T-helper 17 cell (primary cell): ENCODE measurements at places on chromosomes 16 and 17.

GRCh38 chr16:80751167-80751566, 53.2 kb downstream of the CDYL2 start:
- no peak overlapping the region for H3K4me3 ChIP-seq
- peaks cover 17% of the 10 kb centered on the region for H3K4me1 ChIP-seq
- DNase-seq: no peak
- H3K27ac ChIP-seq: no peak overlapping the region
- H3K36me3 ChIP-seq: no peaks in the 10 kb centered on the region
- H3K27me3 ChIP-seq: no peaks in the 10 kb centered on the region

DNA sequence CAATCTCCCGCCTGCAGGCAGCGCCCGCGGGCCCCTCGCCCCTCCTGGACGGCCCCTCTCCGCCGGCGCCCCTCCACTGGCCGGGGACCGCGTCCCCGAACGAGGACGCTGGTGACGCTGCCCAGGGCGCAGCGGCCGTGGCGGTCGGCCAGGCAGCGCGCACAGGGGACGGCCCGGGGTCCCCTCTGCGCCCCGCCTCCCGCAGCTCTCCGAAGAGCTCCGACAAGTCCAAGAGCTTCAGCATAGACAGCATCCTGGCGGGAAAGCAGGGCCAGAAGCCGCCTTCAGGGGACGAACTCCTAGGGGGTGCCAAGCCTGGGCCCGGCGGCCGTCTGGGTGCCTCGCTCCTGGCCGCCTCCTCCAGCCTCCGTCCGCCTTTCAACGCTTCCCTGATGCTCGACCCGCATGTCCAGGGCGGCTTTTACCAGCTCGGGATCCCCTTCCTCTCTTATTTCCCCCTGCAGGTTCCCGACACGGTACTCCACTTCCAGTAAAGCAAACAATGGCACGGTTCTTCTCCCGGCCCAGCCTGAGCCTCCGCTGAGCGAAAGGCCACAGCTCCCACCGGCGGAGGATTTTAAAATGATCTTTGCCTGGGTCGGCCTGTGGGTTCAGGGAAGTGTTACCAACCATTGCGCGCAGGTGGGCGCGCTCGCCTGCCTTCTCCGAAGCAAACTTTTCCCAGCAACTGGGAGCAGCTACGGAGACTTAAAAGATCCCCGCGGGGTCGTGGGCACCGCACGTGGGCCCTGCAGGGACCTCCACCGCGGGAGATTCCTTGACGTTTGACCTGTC, 1.1 kb downstream of the FOXL1 start:
- peaks cover 84% of the 10 kb centered on the region for H3K27me3 ChIP-seq
- no peak for DNase-seq
- peaks cover 7% of the 10 kb centered on the region for H3K4me1 ChIP-seq
- H3K27ac ChIP-seq: no peak overlapping the region
- peak overlapping the region; percentile 36 for H3K4me3 ChIP-seq
- H3K36me3 ChIP-seq: peaks cover 4% of the 10 kb centered on the region

DNA sequence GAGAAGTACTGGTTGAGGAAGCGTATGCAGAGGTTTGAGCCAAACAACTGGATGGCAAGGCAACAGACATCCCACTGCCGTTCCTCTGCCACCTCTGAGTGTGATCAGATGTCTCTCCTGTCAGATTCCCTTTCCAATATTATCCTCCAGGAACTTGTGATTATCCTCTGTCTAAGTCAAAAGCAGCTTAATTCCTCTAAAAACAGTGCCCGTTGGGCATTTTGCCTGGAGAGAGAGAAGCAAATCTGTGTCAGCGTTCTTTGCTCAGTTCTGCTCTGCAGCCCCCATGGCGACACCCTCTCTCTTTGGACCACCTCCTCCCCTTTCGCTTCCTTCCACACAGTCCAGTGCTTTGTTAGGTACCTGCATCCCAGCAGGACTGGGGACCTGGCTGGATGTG, 56.1 kb upstream of the TBX2 start:
- H3K27ac ChIP-seq: no peak overlapping the region
- DNase-seq: no peak
- no peaks in the 10 kb centered on the region for H3K4me1 ChIP-seq
- H3K4me3 ChIP-seq: no peak overlapping the region
- H3K27me3 ChIP-seq: no peaks in the 10 kb centered on the region
- no peaks in the 10 kb centered on the region for H3K36me3 ChIP-seq

- no peaks in the 10 kb centered on the region for H3K36me3 ChIP-seq
- peaks cover 14% of the 10 kb centered on the region for H3K27me3 ChIP-seq
- no peak overlapping the region for H3K4me3 ChIP-seq
- no peaks in the 10 kb centered on the region for H3K4me1 ChIP-seq
- no peak overlapping the region for H3K27ac ChIP-seq
Observed at GRCh38 chr16:49635591-49636581, 220.0 kb downstream of the ZNF423 start.

DNA sequence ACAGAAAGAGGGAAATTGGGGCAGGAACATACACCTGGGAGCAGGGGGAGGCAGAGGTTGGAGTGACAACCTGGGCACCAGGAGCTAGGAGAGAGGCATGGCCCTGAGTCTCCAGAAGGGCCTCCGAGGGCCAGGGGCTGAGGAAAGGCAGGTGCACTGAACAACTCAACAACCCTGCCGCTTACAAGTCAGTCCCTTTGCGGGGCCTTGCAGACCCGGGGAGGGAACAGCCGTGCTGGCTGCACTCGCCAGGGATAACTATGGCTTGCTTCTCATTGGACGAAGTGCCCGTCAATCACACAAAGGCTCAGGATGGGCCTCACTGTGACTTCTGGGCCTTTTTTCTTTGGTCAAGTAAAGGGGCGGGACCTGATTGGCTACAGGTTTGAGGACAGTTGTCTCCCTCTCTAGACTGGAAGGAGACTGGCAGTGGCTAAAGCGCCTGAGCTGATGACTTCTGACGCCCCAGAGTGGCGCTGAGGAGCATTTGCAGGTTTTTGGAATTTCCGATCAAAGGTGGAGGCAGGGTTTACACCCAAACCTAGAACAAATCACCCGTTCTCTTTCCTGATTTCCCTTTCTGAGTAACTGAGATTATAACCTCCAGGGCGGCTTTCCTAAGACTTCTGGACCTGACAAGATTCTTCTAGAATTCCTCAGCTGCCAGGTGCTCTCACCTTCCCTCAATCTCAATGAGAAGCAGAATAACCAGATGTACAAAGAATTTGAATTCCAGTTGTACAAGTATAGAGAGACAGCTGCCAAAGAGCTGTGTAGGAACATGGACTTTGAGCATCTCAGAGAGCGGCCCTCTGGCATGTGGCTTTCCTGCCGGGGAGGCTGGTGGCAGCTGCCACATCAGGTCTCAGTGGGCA, 27.6 kb upstream of the ST6GALNAC2 start:
- peaks cover 22% of the 10 kb centered on the region for H3K27me3 ChIP-seq
- H3K36me3 ChIP-seq: peaks cover 3% of the 10 kb centered on the region
- no peak for DNase-seq
- H3K4me3 ChIP-seq: no peak overlapping the region
- no peak overlapping the region for H3K27ac ChIP-seq

- no peak for DNase-seq
- peaks cover 2% of the 10 kb centered on the region for H3K4me1 ChIP-seq
- no peaks in the 10 kb centered on the region for H3K36me3 ChIP-seq
- peaks cover 15% of the 10 kb centered on the region for H3K27me3 ChIP-seq
- H3K27ac ChIP-seq: no peak overlapping the region
- H3K4me3 ChIP-seq: no peak overlapping the region
Observed at GRCh38 chr16:15782573-15783365, 74.1 kb downstream of the MYH11 start.

DNA sequence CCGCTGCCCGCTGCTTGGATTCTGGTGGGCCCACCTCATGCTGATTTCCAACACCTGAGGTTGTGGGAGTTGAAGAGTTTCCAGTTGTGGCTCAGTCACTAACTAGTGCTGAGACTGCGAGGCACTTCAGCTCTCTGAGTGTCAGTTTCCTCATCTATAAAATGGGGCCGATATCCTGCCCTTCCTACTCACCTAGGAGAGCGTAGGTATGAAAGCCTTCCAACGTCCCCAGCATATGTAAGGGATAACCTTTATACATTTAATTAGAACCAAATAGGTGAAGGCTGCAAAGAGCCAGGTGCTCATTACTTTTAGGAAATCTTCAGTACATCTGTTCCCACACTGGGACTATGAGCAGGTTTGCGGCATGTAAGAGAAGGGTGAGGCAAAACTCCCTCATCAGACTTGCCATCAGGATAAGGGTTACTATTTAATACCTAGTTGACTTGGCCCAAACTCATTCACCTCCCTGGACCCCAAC, 782 bp upstream of the KIF18B start:
- peaks cover 13% of the 10 kb centered on the region for H3K4me1 ChIP-seq
- peak overlapping the region; percentile 93 for H3K4me3 ChIP-seq
- H3K27ac ChIP-seq: peak overlapping the region; percentile 77
- no peaks in the 10 kb centered on the region for H3K36me3 ChIP-seq

GRCh38 chr17:681738-682529, 32.7 kb downstream of the VPS53 start:
- H3K36me3 ChIP-seq: peaks cover 2% of the 10 kb centered on the region
- H3K4me1 ChIP-seq: peaks cover 21% of the 10 kb centered on the region
- H3K4me3 ChIP-seq: peak overlapping the region; percentile 62
- DNase-seq: no peak

GRCh38 chr16:61792194-61792909, 243.9 kb downstream of the CDH8 start:
- no peak overlapping the region for H3K27ac ChIP-seq
- H3K27me3 ChIP-seq: no peaks in the 10 kb centered on the region
- H3K4me3 ChIP-seq: no peak overlapping the region
- no peaks in the 10 kb centered on the region for H3K36me3 ChIP-seq
- DNase-seq: no peak

GRCh38 chr17:78789663-78790181, 7.6 kb upstream of the CYTH1 start:
- H3K4me3 ChIP-seq: peak overlapping the region; percentile 56
- peak overlapping the region; percentile 91 for H3K27ac ChIP-seq
- H3K4me1 ChIP-seq: peaks cover 43% of the 10 kb centered on the region
- H3K27me3 ChIP-seq: no peaks in the 10 kb centered on the region

GRCh38 chr16:56048425-56049105, 142.7 kb upstream of the GNAO1 start:
- DNase-seq: no peak
- no peak overlapping the region for H3K27ac ChIP-seq
- peaks cover 4% of the 10 kb centered on the region for H3K36me3 ChIP-seq
- H3K4me1 ChIP-seq: peaks cover 2% of the 10 kb centered on the region
- H3K27me3 ChIP-seq: peaks cover 18% of the 10 kb centered on the region

GRCh38 chr17:60077672-60078519, 825 bp downstream of the HEATR6 start:
- H3K27ac ChIP-seq: peak overlapping the region; percentile 98
- H3K4me1 ChIP-seq: peaks cover 19% of the 10 kb centered on the region
- H3K36me3 ChIP-seq: peaks cover 5% of the 10 kb centered on the region
- no peaks in the 10 kb centered on the region for H3K27me3 ChIP-seq
- no peak for DNase-seq

DNA sequence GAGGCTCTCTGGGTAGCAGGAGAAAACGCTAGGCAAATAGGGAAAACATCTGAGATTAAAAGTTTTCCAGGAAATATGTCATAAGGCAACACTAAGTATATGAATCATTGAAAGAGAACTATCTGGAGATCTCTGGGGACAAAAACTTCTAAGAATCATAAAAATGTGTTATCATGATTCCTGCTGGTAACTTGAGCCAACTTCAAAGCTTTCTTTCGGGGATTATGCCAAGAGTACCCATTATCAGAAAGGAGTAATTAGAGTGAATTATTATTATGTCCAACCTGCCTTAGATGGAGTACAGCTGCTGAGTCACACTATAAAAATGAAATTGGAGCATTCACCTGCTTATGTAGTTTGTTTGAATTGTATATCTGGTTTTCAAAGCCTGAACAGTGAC, 488.5 kb upstream of the SOX9 start:
- H3K4me1 ChIP-seq: no peaks in the 10 kb centered on the region
- H3K27me3 ChIP-seq: no peaks in the 10 kb centered on the region
- peaks cover 2% of the 10 kb centered on the region for H3K36me3 ChIP-seq
- DNase-seq: no peak
- H3K4me3 ChIP-seq: no peak overlapping the region

DNA sequence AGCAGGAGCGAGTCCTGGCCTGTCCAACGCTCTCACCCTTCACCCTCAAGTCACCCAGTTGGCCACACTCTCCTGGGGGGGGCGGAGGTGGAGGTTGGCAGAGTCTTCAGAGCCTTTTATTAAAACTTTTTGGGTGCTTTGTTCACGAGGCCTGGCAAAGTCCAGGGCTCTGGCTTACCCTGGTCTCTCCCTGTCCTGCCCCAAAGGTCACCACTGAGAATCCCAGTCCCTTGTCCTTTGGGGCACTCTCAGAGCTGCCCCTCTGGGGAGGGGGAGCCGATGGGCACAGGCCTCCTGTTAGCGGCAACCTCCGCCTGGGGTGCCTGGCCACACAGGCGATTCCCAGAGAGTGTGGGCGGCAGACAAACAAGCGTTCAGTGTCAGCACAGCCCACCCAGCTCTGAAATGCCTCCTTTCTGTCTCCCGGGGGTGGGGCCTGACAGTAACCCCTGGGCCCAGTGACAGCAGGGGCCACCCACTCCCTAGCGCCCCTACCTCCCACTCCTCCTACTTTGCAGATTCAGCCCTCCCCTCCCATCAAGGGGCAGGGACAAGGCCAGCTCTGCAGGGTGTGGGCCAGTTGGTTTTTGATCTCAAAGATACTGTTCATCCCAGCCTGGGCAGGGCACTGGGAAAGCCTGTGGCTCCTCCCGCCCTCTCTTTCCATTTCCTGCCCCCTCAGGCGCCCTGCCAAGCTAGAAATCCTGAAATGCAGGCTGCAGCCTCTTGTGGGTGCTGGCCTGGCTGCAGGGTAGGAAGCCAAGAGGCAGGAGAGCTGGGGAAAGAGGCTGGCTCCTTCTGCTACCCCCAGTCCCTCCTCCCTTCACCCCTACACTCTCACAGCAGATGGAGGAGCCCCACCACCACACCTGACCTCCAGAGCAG, 36.6 kb upstream of the EMP2 start:
- H3K27me3 ChIP-seq: peaks cover 55% of the 10 kb centered on the region
- H3K4me1 ChIP-seq: no peaks in the 10 kb centered on the region
- H3K36me3 ChIP-seq: no peaks in the 10 kb centered on the region
- no peak for DNase-seq
- no peak overlapping the region for H3K4me3 ChIP-seq
- H3K27ac ChIP-seq: no peak overlapping the region

DNA sequence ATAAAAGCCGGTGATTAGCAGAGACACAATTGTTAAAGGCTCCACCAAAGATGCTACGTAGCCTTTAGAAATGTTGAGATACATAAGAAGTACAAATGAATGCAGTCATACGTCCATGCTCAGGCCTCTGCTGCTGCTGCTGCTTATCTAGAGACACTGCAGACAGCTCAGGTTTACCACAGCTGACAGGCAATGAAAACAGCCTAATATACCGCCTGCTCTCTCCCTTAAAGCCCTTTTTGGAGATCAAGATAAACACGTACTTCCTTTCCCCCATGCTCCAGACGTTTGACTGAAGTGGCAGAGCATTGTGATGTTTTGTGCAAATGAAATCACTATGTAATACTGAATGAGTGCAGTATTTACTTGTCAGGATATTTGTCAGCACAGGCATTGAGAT, 185.3 kb downstream of the AATF start:
- H3K27ac ChIP-seq: no peak overlapping the region
- H3K4me1 ChIP-seq: peaks cover 5% of the 10 kb centered on the region
- peaks cover 10% of the 10 kb centered on the region for H3K36me3 ChIP-seq
- H3K27me3 ChIP-seq: no peaks in the 10 kb centered on the region

GRCh38 chr17:29090750-29091605, 48.0 kb downstream of the PIPOX start:
- peaks cover 10% of the 10 kb centered on the region for H3K36me3 ChIP-seq
- peaks cover 4% of the 10 kb centered on the region for H3K4me1 ChIP-seq
- H3K27me3 ChIP-seq: no peaks in the 10 kb centered on the region
- no peak for DNase-seq
- H3K27ac ChIP-seq: no peak overlapping the region
